Osteocyte (in vitro differentiated cells): ENCODE measurements at places on chromosomes 12 and 14.
A peak's percentile ranks its signal among the peaks of the same experiment; 100 is the strongest.

DNA sequence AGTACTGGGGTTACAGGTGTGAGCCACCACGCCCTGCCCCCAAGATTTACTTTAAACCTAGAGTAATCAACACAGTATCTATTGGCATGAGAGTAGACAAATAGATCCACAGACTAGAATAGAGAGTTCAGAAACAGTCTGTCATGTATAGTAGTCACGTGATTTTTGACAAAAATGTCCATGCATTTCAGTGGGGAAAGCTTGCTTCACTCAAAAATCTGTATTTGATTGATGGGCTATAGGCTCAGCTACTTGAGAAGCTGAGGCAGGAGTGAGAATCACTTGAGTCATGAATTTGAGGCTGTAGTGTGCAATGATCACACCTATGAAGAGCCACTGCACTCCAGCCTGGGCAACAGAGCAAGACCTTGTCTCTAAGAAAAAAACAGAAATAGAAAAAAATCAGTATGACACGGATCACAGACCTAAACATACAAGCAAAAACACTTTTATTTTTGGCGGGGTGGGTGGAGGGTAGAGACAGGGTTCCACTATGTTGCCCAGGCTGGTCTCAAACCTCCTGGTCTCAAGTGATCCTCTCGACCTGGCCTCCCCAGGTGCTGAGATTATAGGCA is 7.6 kb upstream of the ORAI1 start:
- H3K27me3 ChIP-seq = no peaks in the 10 kb centered on the region
- no peaks in the 10 kb centered on the region for H3K36me3 ChIP-seq
- peaks cover 3% of the 10 kb centered on the region for H3K4me1 ChIP-seq
- H3K4me3 ChIP-seq = no peak overlapping the region

DNA sequence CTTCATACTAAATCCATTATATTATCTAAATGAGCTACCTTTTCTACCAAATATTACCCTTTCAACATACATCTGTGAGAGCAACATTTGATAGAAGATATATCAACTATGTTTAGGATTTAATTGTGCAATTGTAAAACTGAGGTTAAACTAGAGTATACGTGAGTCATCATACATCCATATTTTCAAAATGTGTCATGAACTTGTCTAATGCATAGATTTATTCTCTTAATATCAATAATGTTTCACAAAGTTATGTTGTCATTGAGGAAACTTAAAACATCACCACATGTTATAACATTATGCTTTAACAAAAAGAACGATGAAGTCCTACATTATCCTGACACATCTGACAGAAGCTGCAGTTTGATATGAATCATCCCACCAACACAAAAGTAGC is 645.5 kb upstream of the NOVA1 start:
- no peaks in the 10 kb centered on the region for H3K27me3 ChIP-seq
- H3K36me3 ChIP-seq = no peaks in the 10 kb centered on the region
- H3K27ac ChIP-seq = no peak overlapping the region

DNA sequence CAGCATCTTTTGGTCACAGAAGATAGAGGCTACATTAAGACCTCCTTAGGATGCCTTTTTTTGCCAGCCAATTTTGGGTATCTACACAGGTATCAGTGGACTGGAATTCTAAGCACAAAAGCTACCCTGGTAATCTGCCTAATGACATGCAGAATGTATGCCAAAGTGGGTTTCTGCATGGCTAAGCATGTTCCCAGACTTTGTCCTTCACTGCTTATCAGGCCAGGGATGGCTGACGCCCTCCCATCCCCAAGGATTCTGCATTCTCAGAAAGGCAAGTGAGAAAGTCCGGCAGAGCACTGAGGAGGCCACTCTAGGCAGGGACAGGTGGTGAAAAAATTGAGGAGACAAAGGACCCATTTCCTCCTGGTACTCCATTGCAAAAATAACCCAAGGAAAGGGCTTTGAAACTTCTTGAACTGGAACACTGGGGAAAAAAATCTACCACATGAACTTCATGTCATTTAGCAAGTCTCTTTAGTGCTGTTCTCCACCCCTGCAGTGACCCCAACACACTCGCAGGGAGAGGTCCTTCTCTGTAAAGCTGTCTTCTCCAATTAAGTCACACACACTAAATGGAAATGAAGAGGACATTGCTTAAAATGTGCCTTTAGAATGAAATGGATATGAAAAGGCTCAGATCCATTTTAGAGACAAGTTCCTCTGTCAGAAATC is 91.7 kb upstream of the MAX start:
- H3K4me3 ChIP-seq = no peak overlapping the region
- H3K27ac ChIP-seq = no peak overlapping the region
- peaks cover 34% of the 10 kb centered on the region for H3K27me3 ChIP-seq
- H3K36me3 ChIP-seq = no peaks in the 10 kb centered on the region
- no peaks in the 10 kb centered on the region for H3K4me1 ChIP-seq

DNA sequence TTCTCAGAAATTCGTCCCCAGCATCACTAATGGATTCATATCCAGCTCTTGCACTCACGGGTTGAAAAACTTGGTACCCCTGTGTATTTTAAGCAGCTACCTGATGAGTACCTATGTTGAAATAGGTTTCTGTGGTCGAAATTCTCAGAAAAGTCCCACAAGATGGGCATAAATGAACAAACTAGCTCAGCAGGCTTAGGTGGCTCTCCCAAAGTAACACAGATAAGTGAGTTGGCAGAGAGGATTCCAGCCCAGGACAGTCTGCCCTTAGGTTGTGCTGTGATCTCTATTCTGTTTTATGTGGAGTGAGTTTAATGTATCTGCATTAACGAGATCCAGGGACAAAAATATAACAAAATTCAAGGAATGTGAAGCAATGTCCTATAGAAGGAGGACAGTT is 92.3 kb downstream of the RGS6 start:
- H3K27ac ChIP-seq = no peak overlapping the region
- no peak for DNase-seq
- no peaks in the 10 kb centered on the region for H3K27me3 ChIP-seq
- H3K4me1 ChIP-seq = no peaks in the 10 kb centered on the region
- no peak overlapping the region for H3K4me3 ChIP-seq

DNA sequence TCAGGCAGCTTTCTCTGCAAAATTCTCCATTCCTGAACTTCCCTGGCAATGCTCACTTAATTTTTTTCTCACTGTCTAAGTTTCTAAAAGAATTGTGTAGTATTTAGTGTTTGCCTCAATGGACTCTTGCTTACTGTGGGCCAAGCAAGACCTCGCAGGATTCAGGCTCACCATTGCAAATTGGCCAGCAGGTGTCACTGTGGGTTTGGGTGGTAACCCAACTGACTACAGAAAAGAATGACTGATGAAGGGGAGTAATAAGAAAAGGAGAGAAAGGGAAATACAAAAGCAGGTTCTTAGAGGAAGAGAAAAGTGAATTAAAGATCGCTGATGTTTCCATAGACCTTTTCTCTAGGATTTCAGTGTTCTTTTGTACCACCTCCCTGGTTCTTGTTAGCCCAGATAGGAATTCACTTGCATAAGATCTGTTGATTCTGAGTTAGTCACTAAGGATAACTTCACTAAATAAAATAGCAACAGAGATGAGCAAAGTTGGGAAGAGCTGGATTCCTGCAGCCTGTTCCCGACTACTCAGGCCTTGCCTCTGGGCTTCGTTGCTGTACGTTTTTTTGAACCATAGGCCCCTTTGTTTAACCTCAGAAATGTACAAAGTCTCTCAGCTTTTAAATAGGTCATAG is 386.5 kb upstream of the DDHD1 start:
- H3K4me3 ChIP-seq = no peak overlapping the region
- H3K4me1 ChIP-seq = peaks cover 40% of the 10 kb centered on the region
- H3K27me3 ChIP-seq = no peaks in the 10 kb centered on the region
- no peaks in the 10 kb centered on the region for H3K36me3 ChIP-seq

- no peak overlapping the region for H3K4me3 ChIP-seq
- H3K27ac ChIP-seq = no peak overlapping the region
- no peaks in the 10 kb centered on the region for H3K36me3 ChIP-seq
- no peak for DNase-seq
- no peaks in the 10 kb centered on the region for H3K27me3 ChIP-seq
- peaks cover 6% of the 10 kb centered on the region for H3K4me1 ChIP-seq
Observed at GRCh38 chr12:92156704-92157395, 11.2 kb upstream of the BTG1 start.

GRCh38 chr14:95291859-95292542 is 27.7 kb downstream of the CLMN start:
- H3K27me3 ChIP-seq = no peaks in the 10 kb centered on the region
- H3K4me3 ChIP-seq = no peak overlapping the region
- no peak overlapping the region for H3K27ac ChIP-seq

GRCh38 chr12:74381958-74382357 is 155.7 kb upstream of the ATXN7L3B start:
- no peak for DNase-seq
- H3K27ac ChIP-seq = no peak overlapping the region
- H3K4me1 ChIP-seq = no peaks in the 10 kb centered on the region
- H3K4me3 ChIP-seq = no peak overlapping the region
- H3K36me3 ChIP-seq = no peaks in the 10 kb centered on the region

GRCh38 chr14:103451401-103451800 is 66.2 kb downstream of the MARK3 start:
- H3K4me3 ChIP-seq = no peak overlapping the region
- H3K27me3 ChIP-seq = no peaks in the 10 kb centered on the region
- DNase-seq = no peak
- no peak overlapping the region for H3K27ac ChIP-seq
- H3K36me3 ChIP-seq = peaks cover 11% of the 10 kb centered on the region

GRCh38 chr12:118098401-118098800 is 5.4 kb downstream of the VSIG10 start:
- H3K27me3 ChIP-seq = no peaks in the 10 kb centered on the region
- H3K27ac ChIP-seq = no peak overlapping the region
- peaks cover 10% of the 10 kb centered on the region for H3K4me1 ChIP-seq
- no peak for DNase-seq
- H3K36me3 ChIP-seq = peaks cover 3% of the 10 kb centered on the region

- no peak overlapping the region for H3K27ac ChIP-seq
- H3K4me3 ChIP-seq = no peak overlapping the region
- H3K36me3 ChIP-seq = no peaks in the 10 kb centered on the region
- DNase-seq = no peak
- H3K27me3 ChIP-seq = no peaks in the 10 kb centered on the region
- H3K4me1 ChIP-seq = no peaks in the 10 kb centered on the region
Observed at GRCh38 chr14:23704890-23705289, 68.7 kb downstream of the DHRS2 start.

GRCh38 chr12:112116232-112117060 is 7.9 kb upstream of the NAA25 start:
- peak overlapping the region; percentile 48 for H3K27ac ChIP-seq
- H3K4me1 ChIP-seq = peaks cover 13% of the 10 kb centered on the region
- H3K36me3 ChIP-seq = no peaks in the 10 kb centered on the region
- DNase-seq = no peak
- H3K4me3 ChIP-seq = no peak overlapping the region

DNA sequence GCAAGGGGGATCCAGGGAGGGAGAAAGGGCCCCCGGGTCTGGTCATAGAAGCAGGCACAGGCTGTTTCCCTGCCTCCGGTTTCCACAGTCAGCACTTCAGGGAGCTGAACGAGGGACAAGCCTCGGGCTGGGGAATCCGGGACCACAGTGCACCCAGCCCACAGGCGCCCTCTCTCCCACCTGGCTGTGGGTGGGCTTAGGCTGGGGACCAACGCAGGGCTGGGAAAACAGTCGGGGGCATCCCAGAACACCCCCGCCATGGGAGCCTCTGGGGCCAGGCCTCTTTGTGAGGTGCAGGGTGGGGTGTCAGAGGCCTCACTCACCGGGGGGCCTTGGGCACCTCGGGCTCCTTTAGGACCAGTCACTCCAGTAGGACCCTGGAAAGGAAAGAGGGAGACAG is 16.3 kb downstream of the TMEM106C start:
- H3K27ac ChIP-seq = no peak overlapping the region
- no peaks in the 10 kb centered on the region for H3K36me3 ChIP-seq
- no peak overlapping the region for H3K4me3 ChIP-seq
- peaks cover 2% of the 10 kb centered on the region for H3K4me1 ChIP-seq
- DNase-seq = no peak
- no peaks in the 10 kb centered on the region for H3K27me3 ChIP-seq

GRCh38 chr12:23290627-23291330 is 658.7 kb downstream of the SOX5 start:
- H3K4me1 ChIP-seq = peaks cover 10% of the 10 kb centered on the region
- no peak for DNase-seq
- no peaks in the 10 kb centered on the region for H3K36me3 ChIP-seq
- H3K27ac ChIP-seq = no peak overlapping the region
- peaks cover 5% of the 10 kb centered on the region for H3K27me3 ChIP-seq

DNA sequence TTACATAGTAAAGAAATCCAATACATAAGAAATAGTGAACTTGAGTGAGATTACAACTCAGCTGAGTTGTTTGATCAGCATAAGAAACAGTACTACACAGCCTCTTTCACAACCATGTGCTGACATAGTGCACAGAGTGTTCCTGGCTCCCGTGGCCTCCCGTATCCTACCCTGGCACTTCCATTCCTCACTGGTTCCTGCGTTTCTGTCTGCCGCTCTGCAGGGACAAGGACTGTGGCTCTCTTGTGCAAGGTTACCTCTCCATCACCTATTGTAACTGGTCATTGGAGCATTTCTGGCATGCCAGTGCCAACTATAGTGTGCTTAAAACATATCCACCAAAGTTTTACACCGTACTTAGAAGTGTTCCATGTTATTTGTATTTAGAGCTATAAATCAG is 46.3 kb upstream of the PCED1B start:
- no peaks in the 10 kb centered on the region for H3K36me3 ChIP-seq
- no peaks in the 10 kb centered on the region for H3K27me3 ChIP-seq
- no peak overlapping the region for H3K4me3 ChIP-seq
- H3K27ac ChIP-seq = no peak overlapping the region
- peaks cover 15% of the 10 kb centered on the region for H3K4me1 ChIP-seq
- no peak for DNase-seq

DNA sequence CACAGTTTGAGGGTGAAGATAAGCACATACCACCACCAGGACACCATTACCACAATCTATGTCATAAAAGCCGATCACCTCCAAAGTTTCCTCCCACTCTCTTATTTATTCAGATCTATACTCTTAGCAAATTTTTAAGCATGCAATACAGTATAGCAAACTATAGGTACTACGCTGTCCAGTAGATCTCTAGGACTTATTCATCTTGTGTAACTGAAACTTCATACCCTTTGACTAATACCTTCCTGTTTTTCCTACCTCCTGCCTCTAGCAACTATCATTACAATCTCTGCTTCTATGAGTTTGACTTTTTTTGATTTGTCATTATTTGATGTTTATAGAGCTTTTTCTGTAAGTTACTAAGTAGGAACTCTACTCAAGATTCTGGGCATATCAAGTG is 84.5 kb upstream of the MANSC4 start:
- peaks cover 78% of the 10 kb centered on the region for H3K4me1 ChIP-seq
- no peaks in the 10 kb centered on the region for H3K27me3 ChIP-seq
- DNase-seq = no peak
- H3K36me3 ChIP-seq = no peaks in the 10 kb centered on the region
- H3K27ac ChIP-seq = no peak overlapping the region

- H3K4me3 ChIP-seq = no peak overlapping the region
- H3K4me1 ChIP-seq = peaks cover 25% of the 10 kb centered on the region
- H3K27ac ChIP-seq = peak overlapping the region; percentile 61
- H3K36me3 ChIP-seq = peaks cover 18% of the 10 kb centered on the region
- no peaks in the 10 kb centered on the region for H3K27me3 ChIP-seq
- DNase-seq = no peak
Observed at GRCh38 chr14:30608533-30609006, 13.5 kb upstream of the SCFD1 start.

- H3K36me3 ChIP-seq = no peaks in the 10 kb centered on the region
- no peak for DNase-seq
- H3K4me1 ChIP-seq = no peaks in the 10 kb centered on the region
- no peak overlapping the region for H3K4me3 ChIP-seq
Observed at GRCh38 chr12:131065801-131066200, 112.1 kb downstream of the ADGRD1 start.
